ENCODE measurements at places on chromosomes 3 and 15.

GRCh38 chr15:90838544-90838943 lies 29.8 kb upstream of the FURIN start:
- DNase-seq: no peak

- DNase-seq: no peak
Observed at GRCh38 chr3:177195242-177195991, 1.9 kb downstream of the TBL1XR1 start.

- no peak for DNase-seq
Observed at GRCh38 chr3:76490064-76490463, 549.8 kb upstream of the ROBO2 start.

DNA sequence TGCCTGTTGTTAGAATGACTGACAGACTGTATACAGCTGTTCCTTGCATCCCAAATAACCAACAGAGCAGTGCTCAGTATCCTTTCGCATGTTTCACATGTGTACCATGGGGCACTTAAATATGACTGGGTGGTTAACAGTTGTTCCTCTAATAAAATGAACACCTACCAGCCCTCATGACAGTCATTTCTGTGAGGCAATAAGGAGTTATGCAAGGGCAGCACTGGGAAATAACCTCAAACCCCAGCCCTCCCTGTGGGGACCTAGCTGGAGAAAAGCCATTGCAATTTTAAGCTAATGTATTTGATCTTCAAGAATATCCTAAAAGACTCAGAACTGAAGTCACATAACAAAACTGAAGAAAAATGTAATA lies 7.3 kb downstream of the RFT1 start:
- no peak for DNase-seq

DNA sequence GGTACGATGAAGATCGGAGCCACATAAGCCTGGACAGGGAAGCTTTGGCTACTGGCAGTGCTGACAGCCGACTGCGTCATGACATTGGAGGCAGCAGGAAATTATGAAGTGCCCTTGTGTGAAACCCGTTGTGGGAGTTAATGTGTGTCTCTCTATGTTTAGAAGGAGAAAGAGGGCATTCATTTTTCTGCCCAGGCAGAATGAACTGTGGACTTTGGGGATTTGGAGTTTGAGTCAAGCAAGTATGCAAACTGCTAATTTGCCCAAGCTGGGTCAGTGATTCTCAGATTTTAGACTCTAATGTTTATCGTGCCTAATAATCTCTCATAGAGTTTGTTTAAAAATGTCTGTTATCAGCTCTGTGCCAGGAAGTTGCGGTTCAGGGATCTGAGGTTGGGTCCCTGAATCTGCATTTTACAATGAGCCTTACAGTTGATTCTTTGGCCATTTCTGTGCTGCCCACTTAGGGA lies 5.6 kb downstream of the CTXND1 start:
- DNase-seq: no peak

DNA sequence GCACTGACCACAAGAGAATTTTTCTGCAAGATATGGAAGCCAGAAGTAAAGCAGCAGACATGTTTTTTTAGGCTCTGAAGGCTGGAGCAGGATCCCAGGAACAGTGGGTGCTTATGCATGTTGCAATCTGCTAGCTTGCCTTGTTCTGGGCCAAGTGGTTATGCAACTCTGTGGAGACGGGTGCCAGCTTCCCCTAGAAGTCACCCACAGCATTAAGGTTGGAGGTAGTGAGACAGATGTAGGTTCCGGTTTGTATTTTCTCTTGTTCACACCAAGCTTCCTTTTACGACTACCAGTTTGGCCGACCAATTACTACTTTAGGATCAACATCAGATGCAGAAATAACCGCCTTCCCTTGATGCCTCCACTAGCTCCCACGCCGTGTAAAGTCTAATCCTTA lies 11.1 kb downstream of the DPH3 start:
- no peak for DNase-seq

- DNase-seq: no peak
Observed at GRCh38 chr3:152717252-152717651, 117.7 kb upstream of the P2RY1 start.

GRCh38 chr3:13217736-13218540 lies 144.7 kb upstream of the IQSEC1 start:
- no peak for DNase-seq

DNA sequence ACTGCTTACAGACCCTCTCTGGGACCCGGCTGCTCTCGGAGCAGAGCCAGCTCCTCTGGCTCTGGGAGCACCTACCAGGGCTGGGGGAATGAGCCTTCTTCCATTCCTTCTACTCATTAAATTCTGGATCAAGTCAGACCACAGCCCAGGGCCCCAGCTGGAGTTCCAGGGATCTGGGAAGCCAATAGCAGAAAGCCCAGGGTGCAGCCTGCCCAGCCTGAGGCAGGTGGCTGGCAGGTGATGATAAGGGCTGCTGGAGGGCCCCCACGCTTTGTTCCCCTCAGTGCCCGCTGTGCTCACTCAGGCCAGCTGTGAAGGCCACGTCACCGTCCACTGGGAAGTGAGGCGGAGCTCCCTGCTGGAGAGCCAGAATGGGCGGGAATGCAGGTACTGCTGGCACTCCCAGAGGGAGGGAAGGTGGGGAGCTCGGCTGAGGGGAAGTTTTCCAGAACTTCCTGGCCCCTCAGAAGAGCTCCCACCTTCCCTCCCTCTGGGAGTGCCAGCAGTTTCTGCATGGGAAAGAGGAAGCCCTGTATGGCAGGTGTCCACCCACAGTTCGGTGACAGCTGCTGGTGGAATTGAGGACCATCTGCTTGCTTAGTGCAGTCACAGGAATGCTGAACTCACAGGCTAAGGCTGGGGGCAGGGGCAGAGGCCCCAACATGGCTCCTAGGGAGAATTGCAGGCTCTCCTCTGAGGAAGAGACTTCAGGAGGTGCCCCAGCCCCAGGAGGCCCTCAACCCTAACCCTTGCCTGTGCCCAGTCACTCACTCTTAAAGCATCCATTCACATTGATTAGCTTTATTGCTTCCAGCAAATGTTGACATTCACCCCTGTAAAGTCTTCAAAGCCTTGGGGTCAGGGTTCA lies 12.6 kb upstream of the RTP3 start:
- no peak for DNase-seq

- DNase-seq: no peak
Observed at GRCh38 chr3:71057526-71057894, 526.0 kb downstream of the FOXP1 start.

- no peak for DNase-seq
Observed at GRCh38 chr3:45055411-45056143, 29.5 kb downstream of the CLEC3B start.

GRCh38 chr3:13072239-13072599 lies 1.0 kb downstream of the IQSEC1 start:
- DNase-seq: no peak

DNA sequence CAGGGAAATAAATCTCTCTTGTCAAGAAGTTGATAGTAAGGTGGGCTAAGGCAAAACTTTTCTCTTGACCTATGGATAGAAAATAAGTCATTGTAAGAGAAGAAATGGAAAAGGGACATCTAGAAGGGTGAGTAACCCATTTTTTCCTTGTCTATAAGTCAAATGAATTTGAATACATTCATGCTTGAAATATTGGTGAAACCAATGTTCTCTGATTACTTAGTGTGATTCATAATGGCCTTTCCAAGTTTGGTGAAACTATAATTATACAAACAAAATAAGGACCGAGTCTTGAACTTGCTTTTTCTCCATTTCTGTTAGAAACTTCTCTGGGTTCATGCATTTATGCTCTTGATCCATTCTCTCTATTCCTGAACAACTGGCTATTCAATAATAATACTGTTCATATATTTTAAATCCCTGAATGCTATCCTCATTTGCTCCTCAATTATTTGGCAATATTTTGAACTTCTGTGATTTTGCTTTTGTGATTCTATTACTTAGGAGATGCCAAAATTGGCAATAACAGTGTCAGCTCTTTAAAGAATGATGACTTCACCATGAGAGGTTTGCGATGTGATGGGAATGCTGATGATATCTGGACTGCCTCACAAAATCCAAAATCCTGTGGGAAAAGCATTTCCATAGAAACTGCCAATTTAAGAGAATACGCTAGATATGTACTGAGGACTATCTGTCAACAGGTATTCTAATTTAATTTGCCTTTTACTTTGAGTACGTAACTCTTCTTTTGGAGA lies 12.3 kb downstream of the P2RY12 start:
- DNase-seq: no peak

DNA sequence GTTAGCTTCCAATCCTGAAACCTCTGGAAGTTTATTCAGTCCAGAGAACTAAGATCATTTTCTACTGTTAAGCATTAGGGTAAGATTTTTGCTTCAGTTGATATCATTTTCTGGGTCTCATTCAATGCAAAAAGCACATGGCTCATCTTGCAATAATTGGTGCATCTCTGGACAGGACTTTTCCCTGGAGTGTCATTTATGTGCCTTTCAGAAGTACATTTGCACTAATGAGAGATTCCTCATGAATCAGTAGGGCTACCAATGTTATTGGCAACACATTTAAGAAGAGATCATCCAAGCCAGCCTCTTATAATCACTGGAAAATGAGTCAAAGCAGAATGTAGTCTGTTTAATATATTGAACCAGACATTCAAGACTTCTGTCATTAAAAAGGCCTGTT lies 224.2 kb upstream of the CHRNA7 start:
- DNase-seq: no peak

DNA sequence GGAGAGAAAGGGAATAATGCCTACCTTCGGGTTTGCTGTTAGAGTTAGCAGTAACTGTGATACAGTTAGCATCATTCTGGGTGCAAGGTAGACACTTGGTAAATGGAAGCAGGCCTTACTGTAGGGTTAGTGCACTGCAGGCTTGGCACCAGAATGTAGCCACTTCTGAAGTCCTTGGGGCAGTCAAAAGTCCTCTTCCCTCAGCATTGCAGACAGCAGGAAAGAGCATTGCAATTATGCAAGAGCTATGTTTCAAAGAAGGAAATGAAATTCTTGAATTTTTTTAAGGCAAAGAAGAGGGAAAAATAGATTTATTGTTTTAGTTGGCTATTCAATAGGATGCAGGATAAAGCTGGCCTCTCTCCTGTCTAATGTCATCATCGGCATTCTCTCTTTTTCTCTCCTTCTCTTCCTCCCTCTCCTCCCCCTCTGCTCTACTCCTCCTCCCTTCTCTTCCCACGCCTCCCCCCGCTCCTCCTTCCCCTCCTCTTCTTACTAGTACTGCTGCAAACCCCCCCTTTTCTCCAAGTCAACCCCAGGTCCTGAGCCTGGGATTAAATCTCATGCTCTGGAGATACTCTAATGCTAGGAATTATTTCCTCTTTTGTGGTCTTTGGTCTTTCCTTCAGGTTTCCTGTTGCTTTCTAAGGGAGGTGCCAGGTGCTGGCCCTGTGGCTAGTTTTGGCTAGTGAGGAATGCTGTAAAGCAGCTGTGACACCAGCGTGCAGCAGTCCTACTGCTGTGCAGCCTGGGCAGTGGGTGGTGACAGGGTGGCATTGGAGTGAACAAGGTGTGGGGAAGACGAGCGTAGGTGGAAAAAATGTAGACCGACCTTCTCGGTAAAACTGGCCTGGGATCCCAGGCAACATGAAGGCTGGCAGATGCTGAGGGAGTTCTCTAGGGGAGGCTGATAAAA lies 21.7 kb downstream of the EEFSEC start:
- no peak for DNase-seq

- DNase-seq: no peak
Observed at GRCh38 chr3:62601238-62602070, 228.1 kb upstream of the FEZF2 start.

DNA sequence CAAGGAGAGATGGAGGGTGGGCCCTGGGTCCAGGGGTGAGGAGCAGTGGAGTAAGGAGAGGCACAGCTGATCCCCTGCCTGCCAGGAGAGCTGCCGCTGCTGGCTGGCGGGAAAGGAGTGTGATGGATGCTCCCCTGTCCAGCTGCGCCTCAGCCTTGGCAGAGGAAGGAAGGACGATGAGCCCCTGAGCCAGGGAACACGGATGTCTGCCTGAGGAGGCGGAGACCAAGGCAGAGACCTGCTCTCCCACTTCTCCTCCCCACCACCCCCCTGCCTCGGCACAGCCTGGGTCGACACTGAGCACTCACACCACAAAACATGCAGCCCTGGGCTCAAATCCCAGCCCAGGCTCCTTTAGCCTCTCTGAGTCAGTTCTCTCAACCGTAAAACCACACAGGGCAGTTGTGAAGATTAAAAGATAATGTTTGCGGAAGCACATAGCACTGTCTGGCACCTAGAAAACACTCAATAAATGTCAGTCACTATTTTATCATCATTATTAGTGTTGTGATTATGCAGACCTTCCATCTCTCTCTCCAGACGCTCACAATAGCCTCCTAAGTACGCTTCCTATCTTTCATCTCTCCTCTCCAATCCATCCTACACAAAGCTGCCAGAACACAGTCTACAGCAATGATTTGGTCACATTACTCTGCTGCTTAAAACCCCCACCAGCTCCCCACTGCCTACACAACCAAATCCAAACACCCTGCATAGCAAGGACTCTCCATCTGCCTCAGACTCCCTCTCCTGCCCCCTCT lies 52.2 kb downstream of the SEMA5B start:
- DNase-seq: no peak

DNA sequence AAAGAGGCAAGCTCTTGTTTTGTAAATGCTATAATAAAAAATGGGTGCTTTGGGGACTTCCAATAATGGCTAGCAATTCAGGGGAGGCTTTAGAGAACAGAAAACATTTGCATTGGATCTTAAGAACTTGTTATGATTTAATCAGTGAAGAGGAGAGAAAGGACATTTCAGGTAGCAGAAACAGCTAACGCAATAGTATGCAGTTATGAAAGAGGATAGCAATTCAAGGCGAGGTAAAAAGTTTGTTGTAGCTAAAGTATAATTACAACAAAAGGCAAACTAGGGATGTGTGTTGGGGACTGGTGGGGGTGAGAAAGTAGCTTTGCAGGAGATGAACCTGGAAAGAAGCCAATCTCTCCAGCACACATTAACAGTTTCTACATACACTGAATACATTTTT lies 558.7 kb upstream of the SEMA6D start:
- no peak for DNase-seq

- DNase-seq: no peak
Observed at GRCh38 chr15:40092979-40093869, 15.5 kb downstream of the BMF start.

DNA sequence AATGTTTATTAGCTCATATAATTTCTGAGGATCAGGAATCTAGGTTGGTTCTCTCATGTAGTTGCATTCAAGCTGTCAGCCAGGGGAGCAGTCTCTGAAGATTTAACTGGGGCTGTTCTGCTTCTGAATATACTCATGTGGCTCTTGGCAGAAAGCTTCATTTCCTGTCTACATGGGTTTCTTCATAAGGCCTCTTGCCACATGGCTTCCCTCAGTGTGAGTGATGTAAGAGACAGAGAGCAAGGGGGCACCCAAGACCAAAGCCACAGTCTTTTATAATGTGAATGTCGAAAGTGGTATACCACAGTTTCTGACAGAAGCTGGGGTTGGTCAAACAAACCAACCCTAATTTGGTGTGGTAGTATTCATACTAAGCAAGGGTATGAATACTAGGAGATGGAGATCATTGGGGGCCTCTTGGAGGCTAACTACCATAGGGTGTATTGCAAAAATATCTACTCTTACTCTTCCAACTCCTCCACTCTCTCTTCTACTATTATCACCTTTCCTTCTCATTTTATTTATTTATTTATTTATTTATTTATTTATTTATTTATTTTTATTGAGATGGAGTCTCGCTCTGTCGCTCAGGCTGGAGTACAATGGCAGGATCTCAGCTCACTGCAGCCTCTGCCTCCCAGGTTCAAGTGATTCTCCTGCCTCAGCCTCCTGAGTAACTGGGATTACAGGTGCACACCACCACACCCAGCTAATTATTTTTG lies 123.8 kb downstream of the B3GALNT1 start:
- no peak for DNase-seq

GRCh38 chr3:62777674-62778073 lies 97.5 kb downstream of the CADPS start:
- DNase-seq: no peak

All from activated CD4-positive, alpha-beta T cell treated with anti-CD3 and anti-CD28 coated beads for 24 hours (primary cell).